CD4-positive, alpha-beta T cell treated with Interleukin-1 beta for 1 hour (primary cell): ENCODE measurements at places on chromosomes 7 and 10.
A peak's percentile ranks its signal among the peaks of the same experiment; 100 is the strongest.

DNA sequence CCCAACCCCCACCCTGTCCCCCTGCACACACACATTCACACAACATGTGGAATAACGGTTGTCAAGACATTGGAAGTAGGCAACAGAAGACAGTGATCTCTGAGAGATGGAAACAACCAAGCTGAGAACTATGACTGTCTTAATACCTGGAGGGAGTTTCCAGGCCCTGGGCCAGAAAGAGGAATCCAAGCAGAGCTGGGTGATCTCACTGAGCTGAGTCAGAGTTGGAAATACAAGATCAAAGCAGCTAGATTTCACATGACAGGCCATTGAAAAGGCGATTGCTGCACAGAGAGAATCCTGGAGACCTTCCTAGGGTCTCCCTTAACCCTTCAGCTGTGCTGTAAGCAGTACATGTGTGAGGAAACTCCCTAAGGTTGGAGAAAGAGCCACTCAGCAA lies 165.8 kb upstream of the PRSS1 start:
- DNase-seq: peak; percentile 45

DNA sequence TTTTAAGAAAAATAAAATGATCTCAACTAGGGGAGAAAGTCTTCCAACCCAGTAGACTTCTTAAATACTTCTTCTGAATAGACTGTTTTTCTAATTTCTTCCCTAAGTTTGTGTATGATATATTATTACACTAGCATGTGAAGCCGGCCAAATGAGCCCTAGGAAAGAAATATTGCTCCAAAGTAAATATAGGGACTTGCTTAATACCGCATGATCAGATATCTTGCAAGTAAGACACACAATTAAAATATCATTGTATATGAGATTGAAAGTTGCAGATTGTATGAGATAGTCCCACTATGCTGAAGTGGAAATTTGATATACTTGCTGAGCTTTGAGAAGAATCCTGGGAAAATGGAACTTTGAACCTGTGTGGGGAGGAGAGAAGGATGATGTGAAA lies 225.7 kb downstream of the BAMBI start:
- no peak for DNase-seq

DNA sequence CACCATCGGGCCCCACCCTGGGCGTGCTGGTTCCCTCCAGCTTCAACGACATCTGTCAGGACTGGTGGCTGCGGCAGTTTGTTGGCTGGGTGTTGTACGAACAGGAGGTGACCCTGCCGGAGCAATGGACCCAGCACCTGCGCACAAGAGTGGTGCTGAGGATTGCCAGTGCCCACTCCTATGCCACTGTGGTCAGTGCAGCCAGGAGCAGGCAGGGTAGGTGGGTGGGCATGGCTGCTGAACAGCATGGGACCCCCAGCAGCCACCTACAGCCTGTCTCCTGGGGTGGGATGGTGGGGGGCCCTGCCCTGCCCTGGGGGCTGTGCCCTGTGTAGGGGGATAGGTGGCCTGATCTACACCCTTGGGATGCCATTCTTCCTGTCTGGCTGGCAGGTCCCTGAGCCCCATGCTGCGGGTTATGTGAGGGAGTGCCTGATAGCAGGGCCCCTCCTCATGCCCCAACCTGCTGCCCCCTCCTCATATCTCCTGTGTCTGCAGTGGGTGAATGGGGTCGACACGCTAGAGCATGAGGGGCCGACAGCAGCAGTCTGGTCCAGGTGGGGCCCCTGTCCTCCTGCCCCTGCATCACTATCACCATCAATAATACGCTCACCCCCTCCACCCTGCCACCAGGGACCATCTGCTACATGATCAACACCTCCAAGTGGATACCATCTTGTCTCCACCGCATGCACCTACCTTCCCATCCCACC lies 56.9 kb downstream of the ZNF727 start:
- no peak for DNase-seq

- DNase-seq: no peak
Measured at GRCh38 chr7:33627741-33628140, 277.6 kb upstream of the BMPER start.

DNA sequence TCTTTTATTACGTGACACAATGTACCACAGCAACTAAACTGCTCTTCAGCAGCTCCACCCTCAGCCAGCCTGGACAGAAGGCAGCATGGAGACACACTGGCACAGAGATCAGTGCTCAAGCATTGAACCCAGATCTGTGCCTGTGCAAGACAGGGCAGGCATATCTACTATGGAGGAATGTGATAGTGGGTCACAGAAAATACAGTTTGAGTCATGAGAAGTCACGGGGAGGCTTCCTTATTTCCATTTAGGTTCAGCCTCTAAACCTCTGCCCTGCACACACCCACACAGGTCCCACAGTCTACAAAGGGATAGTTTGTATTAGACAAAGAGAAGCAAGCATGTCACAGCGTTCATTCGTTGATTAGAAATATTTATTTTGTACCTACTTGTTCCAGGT lies 187.4 kb upstream of the AGR3 start:
- DNase-seq: no peak

- no peak for DNase-seq
Measured at GRCh38 chr7:75689246-75690099, 49.3 kb downstream of the HIP1 start.

GRCh38 chr7:143351060-143351459 lies 11.5 kb downstream of the FAM131B start:
- no peak for DNase-seq

DNA sequence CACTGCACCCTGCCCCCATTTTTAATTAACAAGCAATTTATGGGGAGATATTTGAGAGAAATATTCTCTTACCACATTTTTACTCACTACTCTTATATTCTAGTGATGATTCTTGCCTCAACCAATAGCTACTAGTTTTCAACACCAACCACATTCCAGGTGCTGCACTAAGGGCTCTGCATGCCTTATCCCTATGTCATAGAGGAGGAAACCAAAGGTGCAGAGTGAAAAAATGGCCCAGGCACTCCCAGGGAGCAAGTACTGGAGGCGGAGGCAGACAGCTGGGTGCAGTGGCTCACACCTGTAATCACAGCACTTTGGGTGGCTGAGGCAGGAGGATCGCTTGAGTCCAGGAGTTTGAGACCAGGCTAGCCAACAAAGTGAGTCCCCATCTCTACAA lies 35.5 kb upstream of the TPST1 start:
- no peak for DNase-seq

DNA sequence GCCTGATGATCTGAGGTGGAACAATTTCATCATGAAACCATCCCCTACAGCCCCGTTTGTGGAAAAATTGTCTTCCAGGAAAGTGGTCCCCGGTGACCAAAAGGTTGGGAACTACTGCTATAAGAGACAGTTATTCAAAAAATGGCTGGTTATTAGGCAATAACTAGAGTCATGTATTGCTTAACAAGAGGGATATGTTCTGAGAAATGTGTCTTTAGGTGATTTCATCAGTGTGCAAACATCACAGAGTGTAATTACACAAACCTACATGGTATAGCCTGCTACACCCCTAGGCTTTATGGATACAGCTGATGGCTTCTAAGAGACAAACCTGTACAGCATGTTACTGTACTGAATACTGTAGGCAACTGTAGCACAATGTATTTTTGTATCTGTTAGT lies 71.3 kb upstream of the CSTF2T start:
- DNase-seq: no peak

- no peak for DNase-seq
Measured at GRCh38 chr10:84765656-84766055, 437.3 kb downstream of the CCSER2 start.

DNA sequence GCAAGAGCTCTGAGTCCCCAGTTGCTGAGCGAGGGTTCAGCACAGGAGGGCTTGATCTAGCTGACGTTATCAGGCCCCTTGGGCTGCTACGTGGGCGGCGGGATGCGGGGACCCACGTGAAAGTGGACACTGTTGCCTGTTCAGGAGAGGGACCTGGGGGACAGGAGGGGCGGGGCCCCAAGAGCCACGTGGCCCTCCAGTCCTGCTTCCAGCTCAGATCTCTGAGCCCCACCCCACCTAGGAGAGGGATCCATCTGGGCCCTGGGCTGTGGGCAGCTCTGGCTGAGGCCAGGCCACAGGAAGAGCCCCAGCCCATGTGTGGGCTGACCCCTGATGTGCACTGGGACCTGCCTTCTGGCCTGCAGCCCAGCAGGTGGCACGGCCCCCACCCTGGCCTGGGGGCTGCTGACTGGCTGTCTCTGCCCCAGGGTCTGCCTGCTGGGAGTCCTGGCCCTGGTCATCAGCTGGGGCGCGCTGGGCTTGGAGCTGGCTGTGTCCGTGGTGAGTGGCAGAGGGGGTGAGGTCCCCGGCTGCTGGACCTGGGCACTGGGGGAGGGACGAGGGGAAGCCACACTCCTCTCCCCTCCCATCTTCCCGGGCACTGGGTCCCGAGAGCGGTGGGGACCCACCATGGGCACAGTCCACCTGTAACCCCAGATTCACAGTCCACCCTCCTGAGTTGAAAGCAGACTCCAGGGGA lies 17.5 kb downstream of the TTYH3 start:
- no peak for DNase-seq

DNA sequence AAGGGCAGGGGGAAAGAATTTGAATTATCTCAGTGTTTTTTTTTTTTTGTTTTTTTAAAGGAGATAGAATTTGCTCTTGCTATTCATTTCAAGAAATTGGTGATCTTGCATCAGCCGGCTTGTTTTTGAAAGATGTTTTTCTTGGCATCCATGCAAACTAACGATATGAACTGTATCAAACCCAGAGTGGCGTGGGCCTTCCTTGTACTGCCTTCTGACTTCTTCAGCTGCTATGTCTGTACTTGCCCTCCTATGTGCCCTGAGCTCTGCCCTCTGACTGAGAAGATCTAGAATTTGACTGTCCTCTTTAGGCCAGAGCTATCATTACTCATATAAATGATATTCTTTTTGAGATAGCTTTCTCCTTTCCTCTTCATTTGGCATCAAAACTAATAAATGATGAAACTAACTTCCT lies 183.1 kb downstream of the EXOC4 start:
- no peak for DNase-seq

DNA sequence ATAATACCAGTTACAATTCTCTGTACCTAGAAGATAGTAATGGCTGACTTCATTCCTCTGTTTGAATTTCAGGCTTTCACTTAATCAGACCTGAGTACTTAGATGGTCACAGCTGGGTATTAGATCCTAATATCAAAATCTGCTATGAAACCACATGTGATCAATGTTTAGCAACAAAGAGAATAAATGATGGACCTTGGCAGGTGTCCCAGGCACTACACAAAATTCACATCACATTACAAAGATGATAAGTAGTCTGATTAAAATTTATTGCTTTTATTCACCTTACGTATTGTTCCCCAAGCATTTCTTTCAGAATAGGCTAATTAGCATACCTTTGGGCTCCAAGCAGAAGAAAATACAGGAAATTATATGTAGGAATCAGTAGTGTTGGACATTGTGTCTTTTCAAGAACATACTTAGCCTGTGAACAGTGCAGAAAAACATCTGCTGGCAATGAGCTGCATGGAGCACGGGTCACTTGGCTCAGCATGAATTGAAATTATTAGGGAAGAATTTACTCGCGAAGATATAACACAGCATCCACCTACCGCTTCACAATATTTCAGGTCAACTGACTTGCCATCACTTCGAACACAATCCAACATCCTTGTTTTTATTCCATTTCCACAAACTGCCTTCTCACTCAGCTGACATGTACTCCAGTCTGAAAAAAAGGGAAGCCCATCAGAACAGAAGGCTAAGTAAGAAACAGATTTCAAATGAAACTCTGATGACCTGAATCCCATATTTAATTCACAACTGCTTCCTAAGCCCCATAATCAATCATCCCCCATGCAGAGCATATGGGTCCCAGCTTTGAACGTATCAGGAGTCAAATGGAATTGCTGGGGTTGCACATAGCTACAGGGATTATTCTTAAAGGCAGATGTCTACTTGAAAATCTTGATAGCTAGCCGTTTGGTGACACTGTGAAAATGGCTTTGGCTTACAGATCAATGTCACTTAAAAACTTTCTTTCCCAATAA lies 421.0 kb downstream of the THSD7A start:
- DNase-seq: no peak

- no peak for DNase-seq
Measured at GRCh38 chr10:22934726-22935125, 6.9 kb downstream of the ARMC3 start.

GRCh38 chr7:42575171-42575570 lies 336.7 kb downstream of the C7orf25 start:
- no peak for DNase-seq

DNA sequence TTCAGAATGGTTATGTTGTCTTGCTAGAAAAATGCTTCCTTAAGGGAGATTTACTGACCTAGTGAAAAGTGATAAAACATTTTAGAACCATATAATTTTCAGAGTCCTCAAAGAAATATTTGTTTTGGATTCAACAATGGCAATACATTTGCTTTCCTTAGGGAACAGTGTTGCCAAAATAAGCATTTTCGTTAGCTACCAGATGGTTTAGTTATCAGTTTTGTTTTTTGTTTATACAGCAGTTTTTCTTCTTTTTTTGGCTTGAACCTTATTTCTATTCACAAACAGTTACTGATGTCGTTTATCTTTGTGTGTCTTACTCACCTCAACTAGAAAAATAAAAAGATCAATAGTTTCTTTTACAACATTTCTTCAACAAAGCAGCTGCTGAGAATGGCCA lies 48.6 kb downstream of the EXOC4 start:
- no peak for DNase-seq

DNA sequence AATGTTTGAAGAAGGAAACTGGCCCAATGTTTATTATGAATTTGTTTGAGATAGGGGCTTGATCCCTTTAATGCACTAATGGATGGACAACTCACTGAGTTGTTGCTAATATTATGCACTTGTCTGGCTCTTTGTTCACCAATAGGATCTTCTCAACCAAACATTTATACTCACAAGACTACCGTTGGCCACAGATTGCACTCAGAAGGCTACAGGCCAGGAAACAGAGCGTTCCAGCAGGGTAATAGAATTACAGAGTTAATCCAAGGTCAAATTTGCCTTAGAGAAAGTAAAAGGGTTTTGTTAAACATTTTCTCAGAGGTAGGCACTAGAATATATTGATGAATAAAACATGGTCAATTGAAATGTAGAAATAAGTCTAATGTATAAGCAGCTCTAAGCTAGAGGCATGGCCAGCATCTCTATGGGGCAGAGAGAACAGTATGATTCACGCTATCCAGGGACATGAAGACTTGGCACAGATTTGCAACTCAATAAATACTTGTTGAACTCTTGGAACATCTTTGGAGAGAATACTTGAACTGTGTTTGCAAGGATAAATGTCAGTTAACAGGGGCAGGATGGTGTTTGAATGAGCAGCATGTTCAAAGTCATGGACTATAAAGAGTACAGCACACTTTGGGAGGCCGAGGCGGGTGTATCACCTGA lies 606.9 kb downstream of the SORCS3 start:
- no peak for DNase-seq

DNA sequence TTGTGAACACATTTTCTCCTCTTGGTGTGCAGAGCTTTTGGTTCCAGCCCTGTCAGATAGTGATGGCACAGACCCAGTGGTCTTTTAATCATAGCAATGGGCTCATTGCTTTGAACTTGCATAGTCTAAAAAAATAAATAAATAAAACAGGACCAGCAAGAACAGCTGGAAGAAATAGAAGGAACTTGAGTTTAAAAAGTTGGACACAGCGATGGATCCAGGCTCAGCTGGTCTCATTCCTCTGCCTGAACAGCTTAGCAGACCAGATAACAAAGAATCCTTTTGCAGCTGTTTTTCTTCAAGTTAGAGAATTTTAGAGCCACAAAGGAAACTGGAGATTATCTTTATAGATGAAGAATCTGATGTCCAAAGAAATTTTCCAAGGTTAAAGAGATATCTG lies 1005.6 kb downstream of the LRMDA start:
- DNase-seq: no peak

GRCh38 chr7:148697256-148698006 lies 1.3 kb upstream of the CUL1 start:
- peak; percentile 28 for DNase-seq

- DNase-seq: no peak
Measured at GRCh38 chr7:107029061-107029763, 15.3 kb upstream of the PRKAR2B start.
